ENCODE measurements at places on chromosomes 3 and 15.

GRCh38 chr3:34012102-34012461 is 213.7 kb downstream of the PDCD6IP start:
- no peak for DNase-seq

DNA sequence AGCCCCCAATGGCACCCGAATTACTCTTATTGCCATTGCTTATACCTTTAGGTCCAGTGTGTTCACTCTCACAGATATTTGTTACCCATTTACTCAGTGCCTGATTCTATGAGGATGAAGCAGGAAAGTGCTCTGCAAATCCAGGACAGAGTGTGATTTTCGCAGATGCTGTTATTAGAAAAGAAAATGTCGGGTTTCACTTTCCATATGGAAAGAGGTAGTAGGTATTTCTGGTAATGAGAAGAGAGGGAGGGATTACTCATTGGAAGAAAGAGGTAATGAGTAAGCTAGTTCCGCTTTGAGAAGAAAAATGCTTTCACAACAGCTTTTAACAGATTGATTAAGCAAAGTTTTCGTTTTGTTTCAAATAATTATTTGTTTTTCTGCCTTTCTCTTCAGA is 336.3 kb upstream of the CFAP20DC start:
- DNase-seq: no peak

DNA sequence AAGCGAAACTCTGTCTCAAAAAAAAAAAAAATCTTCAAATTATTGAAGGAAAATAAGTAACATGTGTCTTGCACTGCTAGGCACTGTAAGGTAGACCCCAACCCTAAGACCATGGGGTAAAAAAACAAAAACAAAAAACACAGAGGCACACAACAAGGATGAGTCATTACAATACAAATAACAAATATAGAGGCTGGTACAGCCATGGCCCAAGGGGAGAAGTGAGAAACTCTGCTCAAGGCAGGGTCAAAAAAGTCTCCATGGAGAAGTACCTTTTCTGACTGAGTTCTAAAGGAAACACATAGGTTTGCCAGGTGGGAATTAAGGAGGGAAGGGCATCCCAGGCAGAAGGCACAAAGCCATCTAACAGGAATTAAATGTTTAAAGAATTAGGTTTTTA is 54.5 kb downstream of the TOP2B start:
- no peak for DNase-seq

GRCh38 chr3:187112934-187113793 is 26.1 kb downstream of the RPL39L start:
- DNase-seq: no peak

GRCh38 chr3:78633626-78634025 is 1134.2 kb downstream of the ROBO1 start:
- DNase-seq: no peak

- DNase-seq: no peak
These were observed 7.5 kb downstream of the TMEM40 start for GRCh38 chr3:12751571-12751970.

DNA sequence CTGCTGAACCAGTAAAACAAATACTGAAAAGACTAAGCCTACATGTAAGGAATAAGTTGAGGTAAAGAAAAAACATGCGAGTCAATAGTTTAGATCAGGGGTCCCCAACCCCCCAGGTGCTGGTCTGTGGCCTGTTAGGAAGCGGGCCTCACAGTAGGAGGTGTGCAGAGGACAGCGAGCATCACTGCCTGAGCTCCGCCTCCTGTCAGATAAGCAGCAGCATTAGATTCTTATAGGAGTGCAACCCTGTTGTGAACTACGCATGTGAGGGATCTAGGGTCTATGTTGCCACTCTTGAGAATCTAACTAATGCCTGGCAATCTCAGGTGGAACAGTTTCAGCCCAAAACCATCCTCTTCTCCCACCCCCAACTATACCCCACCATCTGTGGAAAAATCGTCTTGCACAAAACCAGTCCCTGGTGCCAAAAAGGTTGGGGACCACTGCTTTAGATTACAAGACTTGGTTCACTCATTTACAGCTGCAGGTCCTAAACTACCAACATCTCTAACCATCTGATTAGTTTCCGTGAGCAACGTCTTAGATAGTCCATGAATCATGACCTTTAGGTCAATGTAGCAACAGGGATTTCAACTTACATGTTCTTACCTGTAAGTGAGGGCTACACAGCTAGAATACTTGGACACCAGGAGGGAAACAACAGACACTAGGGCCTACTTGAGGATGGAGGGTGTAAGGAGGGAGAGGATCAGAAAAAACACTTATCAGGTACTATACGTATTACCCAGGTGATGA is 66.7 kb downstream of the TRANK1 start:
- no peak for DNase-seq

- DNase-seq: no peak
These were observed 7.5 kb downstream of the RNF111 start for GRCh38 chr15:58994906-58995453.

- no peak for DNase-seq
These were observed 517.2 kb upstream of the CBLB start for GRCh38 chr3:106386050-106386449.

DNA sequence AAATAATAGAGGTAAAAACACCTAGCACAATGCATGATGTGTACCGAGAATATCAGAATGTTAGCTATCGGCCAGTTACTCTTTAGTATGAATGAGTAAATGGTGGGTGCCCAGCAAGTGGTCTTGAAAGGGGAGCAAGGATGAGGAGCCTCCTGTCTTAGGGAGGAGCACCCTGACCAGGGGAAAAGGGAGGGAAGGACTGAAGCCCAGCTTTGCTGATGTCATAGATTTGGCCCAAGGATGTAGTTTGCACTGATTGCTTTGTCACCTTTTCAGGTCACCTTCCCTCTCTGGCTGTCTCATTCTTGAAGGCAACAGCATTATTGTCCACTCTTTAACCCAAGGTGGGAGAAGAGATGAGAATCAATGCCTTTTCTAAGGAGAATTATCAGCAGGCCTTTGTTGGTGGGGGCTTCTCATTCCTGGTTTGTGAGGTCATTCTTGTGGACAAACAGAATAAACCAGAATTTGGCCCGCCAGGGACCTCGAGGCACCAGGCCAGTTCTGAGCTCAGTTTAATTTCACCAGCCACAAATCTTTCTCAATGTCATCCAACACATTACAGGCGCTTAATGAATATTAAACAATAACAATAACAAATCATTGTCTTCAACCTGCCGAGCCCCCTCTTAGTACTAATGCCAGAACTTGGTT is 231.3 kb downstream of the VPS13C start:
- no peak for DNase-seq

GRCh38 chr3:114274929-114275328 is 18.9 kb upstream of the TIGIT start:
- no peak for DNase-seq

DNA sequence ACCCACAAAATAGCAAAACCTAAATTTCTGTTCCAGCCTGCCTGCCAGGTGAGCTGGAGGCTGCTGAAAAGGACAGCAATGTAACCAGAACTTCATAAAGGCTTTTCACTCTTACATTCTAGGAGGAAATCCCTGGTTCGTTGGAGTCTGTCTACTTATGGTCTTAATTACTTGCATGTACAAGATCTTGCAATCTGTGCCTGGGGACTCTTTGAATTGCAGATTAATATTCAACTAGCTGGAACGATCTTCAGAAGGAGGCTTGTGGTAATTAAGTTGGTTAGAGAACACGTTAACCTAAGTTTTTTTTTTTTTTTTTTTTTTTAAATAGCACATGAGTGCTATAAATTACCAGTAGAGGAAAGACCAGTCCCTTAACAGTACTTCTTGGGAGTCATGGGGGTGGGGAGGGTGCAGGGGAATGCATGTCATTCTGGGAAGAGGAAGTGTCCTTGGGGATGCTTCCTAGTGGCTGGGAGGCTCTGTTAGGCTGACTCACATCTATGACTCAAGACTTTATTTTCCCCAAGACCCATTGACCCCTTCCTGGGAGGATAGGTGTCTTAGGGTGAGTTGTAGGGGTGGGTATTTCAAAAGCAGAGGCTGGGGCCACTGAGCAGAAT is 139.8 kb downstream of the RAB11A start:
- DNase-seq: no peak

DNA sequence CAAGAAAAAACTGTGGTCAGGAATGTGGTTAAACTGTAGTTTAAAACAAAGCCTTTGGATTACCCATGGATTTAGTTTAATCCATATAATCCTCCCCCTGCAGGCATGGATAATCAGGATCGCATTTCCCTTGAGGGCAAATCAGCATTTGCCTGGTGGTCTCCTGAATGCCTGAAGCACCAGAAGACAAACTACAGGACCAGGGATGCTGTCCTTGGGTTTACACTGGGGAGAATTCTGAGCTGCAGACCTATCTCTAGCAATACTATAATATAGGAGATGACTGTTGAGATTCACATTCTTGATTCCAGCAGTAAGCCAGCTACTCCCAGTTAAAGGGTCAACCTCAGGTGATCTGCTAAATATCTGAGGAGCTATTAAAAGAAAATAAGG is 10.6 kb downstream of the PIK3CB start:
- no peak for DNase-seq

DNA sequence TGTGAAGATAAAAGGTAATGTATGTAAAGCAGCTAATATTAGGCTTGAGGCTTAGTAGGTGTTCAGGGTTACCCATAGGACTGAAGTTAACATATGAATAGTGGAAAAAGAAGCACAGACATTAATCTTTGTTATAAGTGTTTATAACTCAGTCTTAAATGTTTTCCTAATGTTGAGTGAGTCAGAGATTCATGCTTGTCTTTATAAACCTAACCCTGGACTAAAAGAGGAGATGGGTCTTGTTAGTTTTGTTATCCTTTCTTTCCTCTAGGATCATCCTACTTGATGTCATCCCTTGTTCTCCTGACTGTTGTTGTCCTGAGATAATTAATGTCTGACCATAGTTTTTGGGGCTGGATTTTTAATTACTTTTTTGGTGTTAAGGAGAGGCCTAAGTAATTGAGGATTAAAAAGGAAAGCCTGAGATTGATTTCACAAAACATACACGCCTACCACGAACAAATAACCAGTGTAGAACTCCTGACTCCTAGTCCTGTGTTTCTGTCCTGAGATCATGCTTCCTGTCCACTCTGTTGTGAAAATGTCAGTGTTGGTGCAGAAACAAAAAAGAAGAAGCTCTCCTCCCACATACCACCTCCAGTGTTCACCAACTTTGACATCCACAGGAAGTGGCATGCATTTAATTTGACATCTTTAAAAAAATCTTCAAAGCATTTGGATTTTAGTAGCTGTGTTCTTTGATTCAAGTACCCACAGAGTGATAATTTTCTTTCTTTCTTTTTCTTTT is 8.4 kb downstream of the MITF start:
- DNase-seq: no peak

DNA sequence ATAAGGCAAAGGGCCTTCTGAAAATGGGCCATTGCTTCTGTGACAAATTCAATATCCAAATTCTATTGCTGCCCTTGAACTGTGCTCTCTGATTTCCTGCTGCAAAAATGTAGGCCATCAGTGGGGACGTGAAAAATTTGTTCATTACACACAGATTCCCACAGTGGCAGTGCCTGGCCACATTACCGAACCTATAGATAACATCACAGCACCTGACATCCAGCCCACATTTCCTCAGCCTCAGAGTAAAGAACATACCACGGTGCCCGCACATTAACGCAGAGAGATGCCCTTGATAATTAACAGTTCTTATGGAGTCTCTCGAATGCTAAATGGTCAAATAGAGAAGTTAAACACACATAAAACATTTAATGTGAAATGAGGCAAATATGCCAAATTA is 931.6 kb upstream of the CFAP20DC start:
- DNase-seq: no peak

DNA sequence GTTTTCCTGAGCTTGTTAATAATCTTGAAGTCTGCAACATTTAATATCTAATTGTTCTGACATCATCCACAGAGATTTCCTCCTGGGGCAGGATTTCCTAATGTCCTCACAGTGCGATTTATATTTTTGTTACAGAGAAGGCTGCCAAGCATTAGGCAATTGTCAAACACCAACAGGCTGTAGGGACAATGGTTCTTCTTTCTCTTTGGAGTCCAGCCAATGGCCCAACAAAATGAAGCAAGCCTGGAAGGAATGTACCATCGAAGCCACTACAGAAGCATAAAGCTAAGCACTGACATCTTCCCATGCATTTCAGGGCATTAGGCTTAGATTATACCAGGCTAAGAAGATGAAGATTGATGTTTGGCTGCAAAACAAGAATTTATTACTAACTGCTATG is 173.0 kb upstream of the FRMD4B start:
- DNase-seq: no peak

DNA sequence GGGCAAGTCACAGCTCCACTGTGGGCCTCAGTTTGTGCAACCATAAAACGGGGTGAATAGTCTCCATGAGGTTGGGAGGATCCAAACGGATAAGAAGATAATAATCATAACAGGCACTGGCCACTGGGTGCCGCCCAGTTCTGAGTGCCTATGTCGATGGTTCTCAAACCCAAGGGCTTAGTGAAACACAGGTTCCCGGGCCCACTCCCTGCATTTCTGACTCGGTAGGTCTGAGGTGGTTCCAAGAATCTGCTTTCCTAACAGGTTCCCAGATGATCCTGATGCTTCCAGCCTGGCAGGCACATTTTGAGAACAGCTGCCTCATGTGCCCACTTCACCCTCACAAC is 21.2 kb downstream of the ALS2CL start:
- no peak for DNase-seq

- no peak for DNase-seq
These were observed 108.3 kb upstream of the CACNA2D3 start for GRCh38 chr3:54014067-54014466.

GRCh38 chr3:12868039-12869034 is 27.0 kb upstream of the RPL32 start:
- DNase-seq: peak; percentile 1

DNA sequence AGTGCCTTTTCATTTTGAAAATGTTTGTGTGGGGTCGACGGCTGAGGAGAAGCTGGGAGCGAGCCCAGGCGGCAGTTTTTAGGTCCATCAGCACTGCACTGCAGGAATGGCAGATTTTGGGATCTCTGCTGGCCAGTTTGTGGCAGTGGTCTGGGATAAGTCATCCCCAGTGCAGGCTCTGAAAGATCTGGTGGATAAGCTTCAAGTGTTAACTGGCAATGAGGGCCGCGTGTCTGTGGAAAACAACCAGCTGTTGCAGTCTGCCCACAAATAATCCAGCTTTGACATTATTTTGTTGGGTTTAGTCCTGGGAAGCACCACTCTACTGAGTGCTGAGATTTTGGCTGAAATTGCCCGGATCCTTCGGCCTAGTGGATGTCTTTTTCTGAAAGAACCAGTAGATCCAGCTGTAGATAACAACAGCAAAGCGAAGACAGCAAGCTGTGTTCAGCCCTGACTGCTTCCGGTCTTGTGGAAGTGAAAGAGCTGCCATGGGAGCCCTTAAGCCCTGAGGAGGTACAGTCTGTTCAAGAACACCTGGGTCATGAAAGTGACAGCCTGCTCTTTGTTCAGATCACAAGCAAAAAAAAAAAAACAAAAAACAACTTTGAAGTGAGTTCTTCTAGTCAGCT is 13.1 kb upstream of the ANP32A start:
- no peak for DNase-seq

All from NCI-H2081 treated with DMSO at 0.1 percent for 48 hours (cell line).